ENCODE measurements at places on chromosomes 2 and 18. TPM values are rescaled to one million over a fixed set of nuclear protein-coding genes. Genes with fewer than 3 reads are reported as not detected.

The NEU2 gene
- total RNA-seq, result not detected

The TPO gene
- total RNA-seq, result 6.6 TPM

DNA sequence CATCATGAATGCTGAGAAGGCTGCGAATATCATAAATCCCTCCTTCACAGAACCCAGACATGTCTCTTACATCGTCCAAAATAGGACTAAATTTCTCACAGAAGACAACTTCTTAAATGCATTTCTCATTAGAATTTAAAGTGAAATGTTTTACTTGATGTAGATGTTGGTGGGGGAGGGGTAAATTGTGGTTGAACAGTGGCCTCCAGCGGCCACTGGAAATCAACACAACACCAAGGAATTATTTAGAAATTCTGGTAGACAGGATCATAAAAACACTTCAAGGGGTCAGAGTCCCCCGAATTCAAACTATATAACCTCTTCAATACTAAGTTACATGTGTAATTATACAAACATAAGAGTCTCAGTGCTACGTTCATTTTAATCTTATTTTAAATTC is 135.9 kb downstream of the ABCA12 start:
- H3K4me3 ChIP-seq, result no peak overlapping the region
- H3K4me1 ChIP-seq, result no peaks in the 10 kb centered on the region
- DNase-seq, result no peak
- no peak overlapping the region for H3K27ac ChIP-seq

- H3K4me1 ChIP-seq, result no peaks in the 10 kb centered on the region
- H3K4me3 ChIP-seq, result no peak overlapping the region
- H3K27me3 ChIP-seq, result no peaks in the 10 kb centered on the region
- DNase-seq, result no peak
- no peak overlapping the region for H3K27ac ChIP-seq
Measured at GRCh38 chr18:35284841-35285240, 5.2 kb downstream of the ZSCAN30 start.

GRCh38 chr2:237026981-237027711 is 58.5 kb upstream of the COPS8 start:
- H3K27me3 ChIP-seq, result no peaks in the 10 kb centered on the region
- DNase-seq, result peak; percentile 80
- H3K27ac ChIP-seq, result no peak overlapping the region
- no peaks in the 10 kb centered on the region for H3K36me3 ChIP-seq
- H3K4me1 ChIP-seq, result no peaks in the 10 kb centered on the region

GRCh38 chr2:54476852-54477251 is 20.7 kb downstream of the SPTBN1 start:
- peaks cover 2% of the 10 kb centered on the region for H3K4me1 ChIP-seq
- H3K27ac ChIP-seq, result no peak overlapping the region
- no peak for DNase-seq
- no peaks in the 10 kb centered on the region for H3K27me3 ChIP-seq

DNA sequence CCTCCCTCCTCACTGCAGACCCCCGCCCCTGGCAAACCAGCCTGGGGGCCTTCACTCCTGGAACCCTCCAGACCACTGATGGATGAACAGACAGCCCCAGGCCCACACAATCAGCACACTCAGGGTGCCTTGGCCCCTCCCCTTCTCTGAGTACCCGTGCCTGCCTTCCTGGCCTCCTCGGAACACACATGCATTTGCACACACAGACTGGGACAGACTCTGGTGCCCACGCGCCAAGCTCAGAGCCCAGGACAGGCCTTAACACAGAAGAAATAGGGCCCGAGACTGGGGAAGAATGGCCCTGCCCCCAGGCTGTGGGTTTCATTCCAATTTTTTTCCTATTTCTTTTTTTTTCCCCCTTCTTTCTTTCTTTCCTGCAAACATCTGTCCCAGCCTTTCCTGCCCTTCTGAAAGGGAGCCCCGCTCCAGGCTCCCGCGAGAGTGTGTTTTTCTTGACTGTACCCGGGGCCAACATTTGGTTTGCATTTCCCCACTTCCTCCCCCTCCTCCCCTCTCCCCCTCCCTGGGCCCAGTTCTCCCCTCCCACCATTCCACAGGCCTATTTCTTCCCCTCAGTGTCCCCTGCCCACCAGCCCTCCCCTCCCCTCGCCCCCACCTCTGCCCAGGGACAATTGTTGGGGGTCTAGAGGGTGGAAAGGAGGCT is 618 bp upstream of the TNS1 start:
- H3K27ac ChIP-seq, result peak overlapping the region; percentile 53
- no peaks in the 10 kb centered on the region for H3K27me3 ChIP-seq
- H3K4me1 ChIP-seq, result peaks cover 4% of the 10 kb centered on the region
- peak; percentile 80 for DNase-seq
